ENCODE measurements at places on chromosomes 1 and 21. TPM values are rescaled to one million over a fixed set of nuclear protein-coding genes. Genes with fewer than 3 reads are reported as not detected.

TMOD4 gene
- total RNA-seq, result 1.1 TPM

ETV3 gene
- 23.2 TPM for total RNA-seq

ROR1 gene
- total RNA-seq, result 0.14 TPM

SYNC gene
- not detected for total RNA-seq

RGS16 gene
- 35.3 TPM for total RNA-seq

SPATA46 gene
- not detected for total RNA-seq

MAP10 gene
- total RNA-seq, result 0.54 TPM

NFASC gene
- 0.10 TPM for total RNA-seq

HAO2 gene
- not detected for total RNA-seq

All from activated naive CD4-positive, alpha-beta T cell treated with anti-CD3 and anti-CD28 coated beads for 36 hours (primary cell).